ENCODE measurements at places on chromosomes 4 and X.

- no peak for DNase-seq
Measured at GRCh38 chr4:41989994-41990364, 351 bp upstream of the SLC30A9 start.

DNA sequence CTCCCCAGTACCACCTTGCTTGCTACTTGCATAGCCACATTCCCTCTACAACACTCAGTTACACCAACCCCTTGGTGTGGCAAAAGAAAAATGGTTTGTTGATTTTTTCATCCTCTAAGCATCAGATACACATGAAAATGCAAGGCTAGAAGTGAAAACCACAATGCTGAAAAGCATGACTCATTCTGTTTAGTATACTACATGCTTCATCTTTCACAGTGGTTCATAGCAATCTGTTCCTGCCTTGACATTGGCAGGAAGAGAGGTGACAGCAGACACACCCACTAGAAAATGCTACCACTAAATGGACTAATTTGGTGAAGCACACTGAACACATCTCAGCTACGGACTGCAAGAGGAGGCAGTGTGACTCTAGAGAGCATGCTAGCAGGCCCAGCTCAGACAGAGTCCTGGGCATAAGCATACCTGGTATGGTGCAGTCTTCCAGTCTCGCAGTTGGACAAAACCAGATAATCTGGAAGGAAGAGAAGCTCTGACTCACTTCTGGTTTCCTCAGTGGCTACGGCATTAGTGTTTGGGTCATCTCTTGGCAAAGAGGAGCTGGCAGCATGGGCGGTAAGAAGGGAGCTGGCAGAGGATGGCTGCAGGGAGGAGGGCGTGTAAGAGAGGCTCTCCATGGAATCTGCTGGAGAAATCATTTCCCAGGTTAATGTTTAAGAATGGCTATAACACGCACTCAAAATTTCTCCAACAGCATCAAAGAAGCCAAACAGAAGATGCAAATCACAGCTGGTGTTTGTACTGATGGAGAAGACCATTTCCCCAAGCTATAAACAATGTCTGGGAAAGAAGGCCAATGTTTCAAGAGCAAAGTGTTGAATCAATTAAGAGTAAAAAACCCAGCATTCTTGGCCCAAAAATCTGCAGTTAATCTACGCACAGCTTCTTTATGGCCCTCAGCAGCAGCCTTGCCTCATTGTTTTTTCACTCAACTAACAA, 37.8 kb downstream of the GAB3 start:
- DNase-seq, result no peak

- no peak for DNase-seq
Measured at GRCh38 chr4:38210396-38211114, 250.4 kb downstream of the PTTG2 start.

GRCh38 chr4:165874791-165875371, 1.8 kb downstream of the TLL1 start:
- DNase-seq, result no peak

DNA sequence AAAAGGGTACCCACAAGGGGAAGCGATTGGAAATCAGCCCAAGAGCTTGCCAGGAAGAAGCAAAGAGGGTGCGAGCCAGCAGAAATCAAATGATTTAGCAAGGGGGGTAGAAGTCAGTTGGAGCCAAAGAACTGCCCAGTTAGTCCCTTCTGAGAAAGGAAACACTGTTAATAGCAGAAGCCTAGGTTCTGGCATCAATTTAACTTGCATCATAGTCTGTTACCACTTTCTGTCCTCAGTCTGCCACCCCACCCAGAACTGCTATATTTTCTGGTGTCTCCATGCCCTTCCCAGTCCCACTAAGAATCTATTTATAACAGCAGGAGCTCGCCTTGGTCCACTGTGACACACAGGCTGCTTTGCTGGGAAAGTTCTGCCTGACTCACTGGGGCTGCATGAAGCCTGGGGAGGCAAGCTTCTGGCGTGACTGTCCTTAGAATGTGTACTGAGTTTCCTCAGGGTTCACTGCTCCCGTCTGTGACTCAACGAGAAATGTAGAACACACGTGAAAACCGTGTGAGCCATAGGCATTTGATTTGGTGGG, 157.8 kb upstream of the TTC29 start:
- no peak for DNase-seq

DNA sequence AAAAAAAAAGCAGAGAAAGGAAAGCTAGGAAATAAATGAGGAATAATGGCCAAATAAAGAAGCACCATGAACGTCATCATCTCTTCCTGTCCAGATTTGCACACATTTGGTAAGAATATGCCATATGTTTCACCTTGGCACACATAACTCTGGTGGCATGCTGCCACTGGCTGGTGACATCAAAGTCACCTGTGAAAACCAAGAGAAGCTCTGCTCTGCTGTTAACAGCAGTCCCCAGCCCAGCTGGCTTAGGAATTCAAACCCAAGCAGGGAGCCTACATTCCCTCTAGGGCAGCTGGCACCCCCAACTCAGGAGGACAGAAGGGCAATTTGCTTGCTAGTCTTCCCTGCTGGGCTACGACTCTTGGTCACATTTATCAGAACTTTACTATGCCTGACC, 77.6 kb downstream of the RASL11B start:
- DNase-seq, result no peak

DNA sequence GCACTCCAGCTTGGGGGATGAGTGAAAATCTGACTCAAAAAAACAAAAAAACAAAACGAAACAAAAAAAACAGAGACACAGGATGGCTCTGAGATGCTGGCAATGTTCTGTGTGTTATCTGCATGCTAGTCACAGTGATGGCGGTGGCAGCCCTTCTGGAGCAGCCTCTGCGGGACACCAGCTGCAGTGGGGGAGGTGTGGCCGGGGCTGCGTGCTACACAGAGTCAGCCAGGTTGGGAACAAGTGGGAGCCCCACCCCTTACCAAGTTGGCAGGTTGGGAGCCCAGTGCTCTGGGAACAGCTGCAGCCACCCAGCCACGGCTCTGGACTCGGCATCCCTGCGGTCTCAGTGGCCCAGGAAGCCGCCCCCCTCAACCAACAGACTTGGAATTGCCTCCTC, 206.5 kb upstream of the ZFP42 start:
- DNase-seq, result no peak

- no peak for DNase-seq
Measured at GRCh38 chr4:188624370-188624769, 485.1 kb downstream of the TRIML1 start.

DNA sequence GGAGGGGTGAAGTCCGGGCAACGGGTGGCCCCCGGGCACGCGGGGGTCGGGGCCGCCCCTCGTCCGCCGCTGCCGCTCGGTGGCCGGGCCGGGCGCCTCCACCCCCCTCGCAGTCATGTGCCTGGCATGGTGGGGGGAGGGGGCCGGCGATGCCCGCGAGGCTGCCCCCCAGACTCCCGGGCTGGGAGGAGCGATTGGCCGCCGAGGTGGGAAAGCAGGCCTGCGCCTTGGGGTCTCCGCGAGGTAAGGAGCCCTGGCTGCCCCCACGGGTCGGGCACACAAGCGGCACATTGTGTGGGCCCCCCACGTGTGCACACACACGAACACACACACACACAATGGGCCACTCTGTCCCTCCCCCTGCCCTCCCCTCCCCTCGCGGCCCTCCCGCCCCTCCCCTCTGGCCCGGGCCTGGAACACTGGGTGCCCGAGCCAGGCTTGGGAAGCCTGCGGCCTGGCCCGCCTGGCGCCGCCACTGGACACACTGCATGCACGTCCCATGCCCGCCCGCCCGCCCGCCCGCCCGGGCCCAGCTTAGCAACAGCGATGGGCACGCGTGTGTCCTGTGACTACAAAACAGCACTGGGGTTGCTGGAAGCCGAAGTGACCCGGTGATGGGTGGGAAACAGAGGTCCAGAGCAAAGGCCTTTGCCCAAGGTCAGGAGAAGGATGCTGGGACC, 1.3 kb downstream of the SLC6A8 start:
- no peak for DNase-seq

DNA sequence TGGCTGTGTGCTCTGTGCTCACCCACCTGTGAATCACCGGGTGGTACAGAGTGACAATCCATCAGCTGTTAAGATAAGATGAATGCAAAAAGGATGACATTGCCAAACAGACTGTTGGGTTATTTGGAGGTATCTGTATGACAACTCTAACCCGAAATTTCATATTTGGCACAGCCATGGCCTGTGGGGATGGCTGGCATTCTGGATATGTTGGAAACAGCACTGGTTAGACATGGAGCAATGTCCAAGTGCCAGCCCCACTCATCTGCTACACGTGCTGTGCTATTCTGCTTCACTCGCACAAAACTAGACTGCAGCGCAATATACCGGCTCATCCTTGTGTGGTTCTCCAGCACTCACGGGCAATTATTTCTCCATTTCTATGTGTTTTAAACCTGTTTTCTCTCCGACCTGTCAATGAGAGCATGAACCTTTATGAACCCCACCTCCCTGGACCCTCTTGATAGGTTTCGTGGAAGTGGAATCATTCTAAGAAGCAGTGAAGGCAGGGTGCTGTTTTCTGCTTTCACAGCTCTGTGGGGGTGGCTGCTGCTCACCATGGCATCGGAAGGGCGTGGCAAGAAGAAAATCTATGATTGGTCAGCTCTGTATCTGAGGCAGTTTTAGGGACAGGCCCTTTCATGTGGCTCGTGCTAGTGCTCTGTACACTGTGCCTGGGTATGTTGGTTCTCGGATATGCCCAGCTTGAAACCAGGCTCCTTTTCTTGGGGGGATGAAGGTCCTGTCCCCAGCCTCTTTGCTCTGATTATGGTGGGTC, 94.9 kb downstream of the ENPP6 start:
- no peak for DNase-seq

DNA sequence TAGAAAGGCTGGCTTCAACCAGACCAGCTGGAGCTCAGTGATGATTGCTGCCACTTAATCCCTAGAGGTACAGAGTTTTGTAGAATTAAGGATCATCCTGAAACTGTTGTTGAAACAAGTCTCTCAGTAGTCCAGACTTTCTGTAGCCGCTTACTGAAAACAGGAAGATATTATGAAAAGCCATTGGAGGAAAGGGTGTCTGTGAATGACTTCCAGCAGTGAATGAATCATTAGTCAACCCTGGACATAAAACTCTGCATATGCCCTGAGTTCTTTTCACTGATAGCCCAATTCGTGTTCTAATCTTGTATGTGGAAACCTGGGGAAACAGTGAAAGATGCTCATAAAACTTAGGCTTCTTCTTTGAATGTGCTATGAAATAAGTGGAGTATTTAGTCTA, 14.8 kb downstream of the HOPX start:
- DNase-seq, result no peak

- DNase-seq, result no peak
Measured at GRCh38 chrX:45803383-45803921, 602.8 kb upstream of the DIPK2B start.

- DNase-seq, result peak; percentile 99
Measured at GRCh38 chrX:318068-318738, 393 bp downstream of the GTPBP6 start.

- no peak for DNase-seq
Measured at GRCh38 chr4:126627255-126627654, 1005.5 kb upstream of the INTU start.

DNA sequence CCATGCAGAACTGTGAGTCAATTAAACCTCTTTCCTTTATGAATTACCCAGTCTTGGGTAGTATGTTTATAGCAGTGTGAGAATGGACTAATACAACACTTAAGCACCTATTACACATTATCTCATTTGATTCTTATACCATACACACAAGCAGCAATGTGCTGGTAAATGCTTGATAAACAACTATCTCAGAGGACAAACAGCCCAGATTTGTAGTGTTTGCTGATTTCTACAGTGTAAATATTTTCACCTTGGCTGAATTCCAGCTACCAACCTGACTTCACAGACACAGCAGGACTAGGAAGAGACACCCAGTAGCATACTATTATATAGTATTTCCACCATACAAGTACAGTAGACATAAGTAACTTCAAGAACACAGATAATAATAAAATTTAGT, 406.5 kb upstream of the CNKSR2 start:
- DNase-seq, result no peak

- DNase-seq, result no peak
Measured at GRCh38 chr4:53788011-53788410, 196.7 kb upstream of the LNX1 start.

Data from activated CD8-positive, alpha-beta memory T cell treated with anti-CD3 and anti-CD28 coated beads for 1 hour (primary cell).